HuH-7 (cell line): ENCODE measurements at places on chromosomes 16 and 17.

DNA sequence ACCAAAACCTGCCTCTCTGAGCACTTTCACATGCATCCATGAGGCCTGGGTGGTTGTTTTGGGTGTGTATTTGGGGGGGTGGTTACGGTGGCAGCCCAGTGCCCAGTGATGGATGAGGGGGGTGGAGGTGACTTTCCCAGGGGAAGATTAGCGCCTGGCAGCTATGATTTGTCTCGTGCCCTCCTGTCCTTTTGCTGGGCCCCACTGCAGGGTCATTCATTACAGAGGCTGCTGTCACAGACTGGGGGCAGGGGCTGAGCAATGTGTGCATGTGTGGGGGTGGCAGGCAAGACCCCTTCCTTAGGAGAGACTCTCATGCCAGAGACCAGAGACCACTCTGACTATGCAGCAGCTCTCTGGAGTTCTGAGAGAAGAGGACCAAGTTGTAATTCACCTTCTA lies 93.7 kb downstream of the MRM1 start:
- DNase-seq, result no peak

DNA sequence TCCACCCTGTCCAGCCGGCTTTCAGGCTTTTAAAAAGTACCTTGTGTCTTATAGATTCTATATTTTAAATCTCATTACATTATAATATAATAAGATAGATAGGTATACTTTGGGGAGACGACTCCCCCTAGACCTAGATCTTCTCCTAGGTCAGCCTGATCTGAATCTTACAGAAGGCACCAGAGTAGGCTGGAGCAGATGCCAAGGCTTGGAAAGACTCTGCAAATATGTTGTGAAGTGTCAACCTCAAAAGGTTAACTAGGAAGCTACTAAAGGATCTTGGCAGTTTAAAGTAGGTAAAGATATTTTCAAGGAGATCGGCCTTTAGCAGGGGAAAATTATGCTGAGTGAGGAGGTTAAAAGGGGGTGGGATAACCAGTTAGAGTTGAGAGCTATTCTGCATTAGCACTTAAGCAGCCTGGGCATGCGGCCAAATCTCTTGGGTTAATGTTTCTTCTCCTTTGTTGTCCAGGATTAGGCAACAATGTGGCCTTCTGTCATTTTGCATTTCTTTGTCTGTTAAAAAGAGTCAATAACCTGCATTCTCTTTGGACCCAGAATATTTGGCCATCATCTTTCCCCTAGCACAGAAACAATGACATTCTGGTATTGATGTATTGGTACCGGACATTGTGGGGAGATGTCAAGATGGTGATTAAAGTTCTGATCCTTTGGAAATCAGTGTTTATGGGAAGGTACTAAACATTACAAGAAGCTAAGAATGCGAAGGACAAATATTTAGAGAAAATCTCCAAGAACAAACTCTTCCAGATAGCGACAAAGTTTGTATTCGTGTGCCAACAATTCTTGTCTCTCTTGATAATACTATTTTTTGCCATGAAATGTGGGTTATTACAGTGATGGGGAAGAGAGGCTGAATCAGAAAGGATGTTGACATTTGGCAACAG lies 51.2 kb upstream of the DHX40 start:
- DNase-seq, result peak; percentile 52

- DNase-seq, result no peak
Observed at GRCh38 chr16:72657791-72658190, 390.1 kb downstream of the ZFHX3 start.

GRCh38 chr16:88289561-88289960 lies 93.2 kb upstream of the ZNF469 start:
- DNase-seq, result no peak

DNA sequence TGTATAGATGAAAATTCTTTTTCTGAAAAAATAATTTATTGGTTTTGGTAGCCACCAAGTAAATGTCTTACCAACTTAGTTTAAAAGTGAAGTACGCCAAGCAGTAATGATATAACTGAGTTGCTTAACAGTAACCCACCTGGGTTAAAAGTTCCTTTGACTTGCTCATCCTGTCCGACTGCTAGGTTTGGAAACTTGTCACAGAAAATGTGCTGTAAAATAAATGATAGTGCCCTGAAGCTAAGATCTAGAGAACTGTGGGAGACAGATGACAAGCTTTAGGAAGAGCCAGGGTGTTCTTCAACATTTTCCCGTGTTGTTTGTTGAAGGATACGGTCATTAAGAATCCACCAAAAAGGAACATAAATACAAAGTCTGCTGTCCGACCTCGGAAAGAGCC lies 5.0 kb downstream of the DERL2 start:
- DNase-seq, result no peak

GRCh38 chr17:62652251-62653001 lies 25.0 kb downstream of the MRC2 start:
- DNase-seq, result no peak

DNA sequence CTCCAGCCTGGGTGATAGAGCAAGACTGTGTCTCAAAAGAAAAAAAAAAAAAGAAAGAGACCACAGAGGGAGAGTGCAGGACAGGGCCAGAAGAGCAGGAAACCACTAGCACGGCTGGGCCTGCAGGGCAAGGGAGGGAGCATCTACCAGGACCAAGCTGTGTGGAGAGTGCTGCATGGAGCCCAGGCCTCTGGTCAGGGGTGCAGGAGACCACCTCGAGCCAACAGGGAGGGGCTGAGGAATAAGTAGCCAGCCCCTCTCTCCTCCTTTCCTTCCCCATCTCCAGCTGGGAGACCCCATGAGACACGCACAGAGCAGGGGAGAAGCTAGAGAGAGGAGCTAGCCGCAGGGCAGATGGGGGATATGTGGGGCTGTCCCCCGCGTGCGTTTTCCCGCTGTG lies 67.0 kb upstream of the DNAH17 start:
- no peak for DNase-seq

DNA sequence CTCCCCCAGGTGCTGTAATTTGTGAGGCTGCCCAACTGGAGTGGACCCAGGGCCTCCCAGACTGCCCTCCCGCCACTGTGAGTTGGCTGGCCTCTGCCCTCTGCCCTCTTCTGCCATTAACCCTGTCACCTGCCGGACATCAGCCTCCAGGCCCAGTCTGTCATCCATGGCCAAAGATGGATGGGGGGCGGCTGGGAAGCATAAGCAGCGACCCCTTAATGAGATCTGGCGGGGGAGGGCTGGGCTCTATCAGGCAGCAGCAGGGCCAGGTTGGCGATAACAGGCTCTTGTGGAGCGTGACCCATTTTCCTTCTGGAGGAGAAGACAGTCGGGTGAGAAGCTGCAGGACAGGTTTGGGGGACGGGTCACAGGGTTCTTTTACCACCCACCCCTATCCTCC lies 25.3 kb downstream of the CDK5RAP3 start:
- DNase-seq, result no peak

DNA sequence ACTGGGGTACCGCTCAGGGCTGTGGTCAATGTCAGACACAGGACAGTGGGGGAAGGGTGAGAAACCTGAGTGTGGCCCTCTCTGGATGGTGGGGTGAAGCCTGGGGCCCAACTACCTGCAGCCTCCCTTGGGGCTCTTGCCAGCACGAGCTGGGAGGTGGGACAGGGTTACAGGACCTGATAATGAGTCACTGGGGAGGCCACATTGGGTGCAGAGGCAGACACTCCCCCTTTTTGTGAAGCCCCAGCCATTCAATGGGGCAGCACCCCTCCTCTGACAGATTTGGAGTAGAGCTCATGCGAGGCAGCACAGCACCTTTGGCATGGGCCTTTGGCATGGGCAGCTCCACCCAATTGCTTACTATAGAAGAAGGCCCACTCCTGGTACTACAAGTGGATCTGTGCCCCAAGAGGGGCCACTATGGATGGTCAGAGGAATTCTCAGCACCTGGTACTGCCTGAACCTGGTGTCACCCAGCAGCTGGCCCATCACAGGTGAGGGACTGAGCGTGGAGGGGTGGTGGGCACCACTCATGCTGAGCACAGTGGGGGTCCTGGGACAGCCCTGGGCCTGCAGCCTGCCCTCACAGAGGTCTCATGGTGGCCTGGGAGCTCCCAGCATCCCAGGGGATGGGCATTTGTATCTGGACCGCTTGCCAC lies 45.2 kb upstream of the SMPD3 start:
- DNase-seq, result no peak

GRCh38 chr17:72465191-72466024 lies 344.6 kb downstream of the SOX9 start:
- DNase-seq, result no peak

DNA sequence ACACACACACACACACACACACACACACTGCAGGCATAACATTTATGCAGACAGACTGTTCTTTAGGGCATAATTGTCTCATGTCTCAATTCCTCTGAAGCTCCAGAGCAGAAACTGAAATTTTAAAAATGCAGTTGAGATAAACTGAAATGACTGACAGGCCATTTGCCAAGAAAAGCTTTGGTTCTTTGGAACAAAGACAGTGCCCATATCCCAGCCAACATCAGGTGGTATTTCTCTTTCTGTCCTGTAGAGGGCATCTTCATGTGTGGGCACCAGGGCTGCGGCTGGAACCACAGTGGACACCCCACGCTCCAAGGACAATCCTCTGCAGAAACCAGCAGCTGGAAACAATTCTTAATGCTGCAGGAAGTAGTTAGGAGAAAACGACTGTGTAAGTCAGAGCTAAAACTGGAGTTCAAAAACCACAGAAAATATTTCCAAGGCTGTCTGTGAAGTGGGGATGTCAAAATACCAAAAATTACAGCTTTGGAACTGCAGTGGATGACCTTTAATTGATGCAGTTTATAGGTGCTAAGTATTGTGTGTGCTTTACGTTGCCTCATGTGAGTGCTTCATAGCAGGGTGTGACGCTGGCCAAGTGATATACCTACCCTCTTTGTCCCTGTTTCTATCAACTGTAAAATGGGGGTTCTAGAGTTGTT lies 10.6 kb upstream of the MEFV start:
- DNase-seq, result no peak

DNA sequence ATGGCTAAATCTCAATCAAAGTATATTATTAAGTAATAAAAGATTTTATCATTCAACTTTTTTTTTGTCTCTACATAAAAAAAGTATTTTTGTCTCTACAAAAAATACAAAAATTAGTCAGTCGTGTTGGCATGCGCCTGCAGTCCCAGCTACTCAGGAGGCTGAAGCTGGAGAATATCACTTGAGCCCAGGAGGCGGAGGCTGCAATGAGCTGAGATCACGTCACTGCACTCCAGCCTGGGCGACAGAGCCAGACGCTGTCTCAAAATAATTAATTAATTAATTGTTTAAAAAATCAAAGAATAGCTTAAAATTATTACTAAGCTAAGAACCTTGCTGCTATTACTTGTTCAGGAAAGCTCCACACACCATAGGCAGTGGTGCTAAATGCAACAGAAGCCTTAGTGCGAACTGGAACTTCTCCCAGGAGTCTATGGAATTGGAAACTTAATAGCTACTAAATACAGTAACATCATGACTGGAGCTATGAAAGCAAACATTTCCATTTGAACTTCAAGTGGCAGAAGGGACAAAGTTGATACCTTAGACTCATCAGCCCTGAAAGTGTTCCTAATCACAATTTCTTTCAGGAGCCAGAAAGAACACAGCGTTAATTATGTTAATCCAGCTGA lies 22.6 kb downstream of the ADCY9 start:
- DNase-seq, result no peak

GRCh38 chr16:4612474-4612931 lies 2.2 kb downstream of the UBALD1 start:
- DNase-seq, result peak; percentile 56

- DNase-seq, result no peak
Observed at GRCh38 chr16:5516115-5516514, 418.5 kb upstream of the EEF2KMT start.

- DNase-seq, result no peak
Observed at GRCh38 chr16:31487071-31487719, 4.3 kb downstream of the SLC5A2 start.

DNA sequence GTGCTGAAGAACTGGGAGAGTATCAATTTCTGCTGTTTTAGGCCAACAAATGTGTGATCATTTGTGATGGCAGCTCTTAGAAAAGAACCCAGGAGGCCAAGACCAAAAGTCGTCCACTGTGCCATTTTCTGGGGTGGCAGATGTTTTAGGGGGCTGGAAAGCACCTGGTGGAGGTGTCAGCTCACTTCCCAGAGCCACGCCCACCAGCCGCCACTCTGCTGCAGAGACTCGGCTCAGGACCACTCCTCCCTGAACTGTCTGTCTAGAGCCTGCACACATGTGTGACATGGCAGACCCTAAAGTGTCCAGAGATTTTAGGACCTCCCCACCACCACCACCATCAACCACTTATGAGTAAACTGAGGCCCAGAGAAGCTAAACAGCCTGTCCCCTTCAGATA lies 23.9 kb upstream of the RPL38 start:
- no peak for DNase-seq

- no peak for DNase-seq
Observed at GRCh38 chr16:30357715-30358576, 2.8 kb upstream of the CD2BP2 start.

GRCh38 chr16:12119562-12119961 lies 143.0 kb downstream of the SNX29 start:
- DNase-seq, result no peak

DNA sequence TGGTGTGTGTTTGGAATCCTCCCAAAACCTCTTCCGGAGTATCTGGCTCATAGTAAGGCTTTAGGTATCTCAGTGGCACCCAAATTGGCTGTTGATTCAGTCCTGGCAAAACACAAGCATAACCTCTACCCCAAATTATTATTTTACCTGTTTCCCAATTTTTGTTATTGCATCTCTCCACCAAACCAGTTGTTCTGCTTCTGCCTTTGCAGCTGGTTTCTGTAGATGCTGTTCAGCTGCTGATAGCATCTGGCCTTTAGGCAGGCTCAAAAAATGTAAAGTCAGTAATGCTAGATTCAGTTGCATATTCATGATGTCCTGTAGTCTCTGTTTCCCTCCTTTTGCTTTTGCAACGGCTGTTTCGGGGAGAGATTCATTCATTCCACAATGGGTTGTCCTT lies 33.8 kb downstream of the ATF7IP2 start:
- no peak for DNase-seq

- no peak for DNase-seq
Observed at GRCh38 chr17:7184647-7185046, 5.5 kb upstream of the ASGR1 start.

DNA sequence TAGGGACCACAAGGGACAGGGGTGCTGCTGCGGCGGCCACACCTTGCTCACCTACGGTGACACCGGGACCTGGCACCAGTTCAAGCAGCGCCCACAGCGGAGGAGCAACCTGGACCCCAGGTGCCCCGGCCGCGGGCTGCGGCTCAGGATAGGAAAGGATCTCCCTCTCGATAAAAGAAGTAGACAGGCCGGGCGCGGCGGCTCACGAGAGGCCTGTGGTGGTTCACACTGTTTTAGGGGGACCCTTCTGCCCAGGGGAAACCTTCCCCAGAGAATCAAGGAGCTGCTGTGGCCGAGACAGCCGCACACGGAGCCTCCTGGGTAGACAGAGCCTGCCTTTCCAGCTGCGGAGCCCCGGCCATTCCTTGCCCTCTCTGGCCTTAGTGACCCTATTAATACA lies 17.9 kb upstream of the ATP2A3 start:
- no peak for DNase-seq

- DNase-seq, result no peak
Observed at GRCh38 chr17:68759002-68759342, 157.8 kb upstream of the FAM20A start.

- DNase-seq, result no peak
Observed at GRCh38 chr17:42647778-42648177, 11.3 kb upstream of the TUBG2 start.

GRCh38 chr17:69819316-69820087 lies 255.5 kb upstream of the KCNJ16 start:
- no peak for DNase-seq

- no peak for DNase-seq
Observed at GRCh38 chr17:42399948-42400843, 12.0 kb upstream of the STAT3 start.

- DNase-seq, result no peak
Observed at GRCh38 chr17:28503420-28503819, 2.7 kb upstream of the FOXN1 start.

- DNase-seq, result no peak
Observed at GRCh38 chr16:11571549-11571948, 15.2 kb downstream of the LITAF start.
